ENCODE measurements at places on chromosomes 11 and 22. TPM values are rescaled to one million over a fixed set of nuclear protein-coding genes. Genes with fewer than 3 reads are reported as not detected.

Gene APOL5
- not detected for total RNA-seq

Gene EIF3F
- total RNA-seq: 354 TPM

Gene HTR3B
- total RNA-seq: not detected

Gene SCGB1D2
- not detected for total RNA-seq

Gene TLCD5
- total RNA-seq: 6.4 TPM

Gene C11orf16
- total RNA-seq: not detected

Gene SYVN1
- 7.1 TPM for total RNA-seq

Gene PDGFB
- 69.0 TPM for total RNA-seq

Gene DEUP1
- not detected for total RNA-seq

Gene PKDREJ
- 0.04 TPM for total RNA-seq

Measured in pulmonary artery endothelial cell (primary cell).